AG04450 (cell line): ENCODE measurements at places on chromosomes 6 and 20.

GRCh38 chr20:62087227-62087626 lies 21.5 kb upstream of the TAF4 start:
- no peak for DNase-seq

GRCh38 chr20:11266571-11266970 lies 592.8 kb upstream of the JAG1 start:
- no peak for DNase-seq

- no peak for DNase-seq
These were observed 76.7 kb upstream of the SSTR4 start for GRCh38 chr20:22958390-22958789.

DNA sequence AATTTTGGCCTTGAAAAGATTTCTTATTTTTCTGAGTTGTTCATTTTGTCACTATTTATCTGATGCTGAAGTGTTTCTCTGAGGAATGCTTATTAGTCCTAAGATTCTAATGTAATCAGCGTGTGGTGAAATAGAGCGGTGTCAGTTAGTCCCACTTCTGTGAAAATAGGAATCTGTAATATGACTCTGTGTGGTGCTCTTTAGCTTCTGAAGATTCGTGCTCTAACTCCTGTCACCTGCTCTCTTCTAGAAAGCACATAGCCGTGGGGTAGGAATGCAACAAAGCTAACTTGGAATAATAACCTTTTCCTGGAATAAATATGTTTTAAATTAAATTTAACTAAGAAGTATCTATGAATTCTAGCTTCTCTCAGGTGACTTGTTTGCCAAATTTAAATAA lies 90.4 kb downstream of the BCKDHB start:
- DNase-seq: no peak

- no peak for DNase-seq
These were observed 47.4 kb downstream of the MAP7 start for GRCh38 chr6:136502786-136503185.

DNA sequence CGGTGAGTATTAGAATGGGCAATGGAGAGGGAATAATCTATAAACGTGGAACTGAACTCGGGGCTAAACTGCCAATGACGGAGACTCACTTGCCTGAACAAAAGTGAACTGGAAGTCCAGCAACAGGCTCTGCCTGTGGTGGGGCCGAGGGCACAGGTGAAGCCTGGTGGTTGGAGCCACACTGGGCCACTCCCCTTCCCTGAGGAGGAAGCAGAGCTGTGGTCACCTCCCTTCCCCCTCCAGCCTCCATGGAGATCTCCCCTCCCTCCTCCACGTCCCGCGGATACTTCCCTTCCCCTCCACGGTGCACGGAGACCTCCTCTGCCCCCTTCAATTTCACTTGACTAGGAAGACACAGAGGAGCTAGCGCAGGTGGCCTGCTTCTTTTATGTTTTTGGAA lies 14.7 kb upstream of the DSP start:
- DNase-seq: no peak

GRCh38 chr6:114334237-114334636 lies 8.6 kb downstream of the HS3ST5 start:
- no peak for DNase-seq

DNA sequence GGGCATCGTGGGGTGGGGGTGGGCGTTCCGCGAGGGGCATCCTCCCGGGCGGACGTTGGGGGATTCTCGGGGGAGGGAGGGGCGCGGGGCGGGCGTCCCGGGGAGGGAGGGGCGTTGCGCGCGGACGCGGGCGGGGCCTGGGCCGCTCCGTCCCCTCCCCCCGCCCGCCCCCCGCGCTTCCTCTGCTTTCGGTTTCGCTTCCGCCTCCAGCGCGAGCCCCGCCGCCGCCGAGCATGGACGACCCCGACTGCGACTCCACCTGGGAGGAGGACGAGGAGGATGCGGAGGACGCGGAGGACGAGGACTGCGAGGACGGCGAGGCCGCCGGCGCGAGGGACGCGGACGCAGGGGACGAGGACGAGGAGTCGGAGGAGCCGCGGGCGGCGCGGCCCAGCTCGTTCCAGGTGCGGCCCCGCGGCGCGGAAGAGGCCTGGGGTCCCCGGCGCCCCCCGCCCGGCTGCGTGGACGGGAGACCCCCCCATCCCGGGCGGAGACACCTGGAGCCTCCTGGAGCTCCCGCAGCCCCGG lies at the start of gene OGFR:
TSS of gene OGFR (plus strand) at position 209 of the 528 bp plus-strand sequence. CDS start at position 234, 25 bp downstream.
- DNase-seq: no peak

- DNase-seq: no peak
These were observed 49.1 kb downstream of the AKAP12 start for GRCh38 chr6:151288712-151289398.

- DNase-seq: no peak
These were observed 200.5 kb upstream of the CDYL start for GRCh38 chr6:4575714-4576113.

- DNase-seq: no peak
These were observed 1.1 kb upstream of the TRAM2 start for GRCh38 chr6:52577778-52578463.

DNA sequence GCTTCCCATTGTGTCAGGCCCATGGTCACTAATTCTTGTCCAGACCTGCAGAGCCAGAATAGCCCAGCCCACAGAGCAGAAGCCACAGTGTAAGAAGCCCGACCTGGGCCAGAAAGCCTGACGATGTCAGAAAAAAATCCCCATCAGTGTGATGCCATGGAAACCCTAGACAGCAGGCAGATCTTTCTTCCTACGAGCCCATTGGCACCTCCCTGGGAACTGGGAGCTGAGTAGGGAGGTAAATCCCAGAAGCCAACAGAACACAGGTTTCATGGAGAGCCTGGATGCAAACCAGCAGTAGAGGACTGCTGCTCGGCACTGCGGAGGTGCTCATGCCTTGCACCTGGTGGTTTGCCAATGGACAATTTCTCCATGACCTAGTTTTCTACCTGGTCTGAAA lies 82.2 kb upstream of the SLC22A16 start:
- no peak for DNase-seq

DNA sequence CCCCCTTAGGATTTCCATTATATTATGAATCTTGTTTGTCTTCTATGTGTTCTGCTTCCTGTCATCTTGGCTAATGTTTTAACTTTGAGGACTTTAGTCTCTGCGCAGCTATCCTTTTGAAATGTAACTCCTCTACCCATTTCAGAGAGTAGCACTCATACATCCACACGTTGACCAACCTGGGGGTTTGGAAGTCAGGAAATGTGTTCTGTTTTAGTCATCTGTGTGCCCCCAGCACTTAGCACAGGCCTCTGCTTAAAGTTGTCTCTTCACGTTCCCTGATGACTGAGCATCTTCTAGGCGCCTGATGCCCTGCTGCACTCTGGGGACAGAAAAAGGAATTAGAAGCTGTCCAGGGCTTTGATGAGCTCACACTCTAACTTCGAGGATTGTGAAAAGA lies 47.9 kb downstream of the HMGN3 start:
- no peak for DNase-seq

DNA sequence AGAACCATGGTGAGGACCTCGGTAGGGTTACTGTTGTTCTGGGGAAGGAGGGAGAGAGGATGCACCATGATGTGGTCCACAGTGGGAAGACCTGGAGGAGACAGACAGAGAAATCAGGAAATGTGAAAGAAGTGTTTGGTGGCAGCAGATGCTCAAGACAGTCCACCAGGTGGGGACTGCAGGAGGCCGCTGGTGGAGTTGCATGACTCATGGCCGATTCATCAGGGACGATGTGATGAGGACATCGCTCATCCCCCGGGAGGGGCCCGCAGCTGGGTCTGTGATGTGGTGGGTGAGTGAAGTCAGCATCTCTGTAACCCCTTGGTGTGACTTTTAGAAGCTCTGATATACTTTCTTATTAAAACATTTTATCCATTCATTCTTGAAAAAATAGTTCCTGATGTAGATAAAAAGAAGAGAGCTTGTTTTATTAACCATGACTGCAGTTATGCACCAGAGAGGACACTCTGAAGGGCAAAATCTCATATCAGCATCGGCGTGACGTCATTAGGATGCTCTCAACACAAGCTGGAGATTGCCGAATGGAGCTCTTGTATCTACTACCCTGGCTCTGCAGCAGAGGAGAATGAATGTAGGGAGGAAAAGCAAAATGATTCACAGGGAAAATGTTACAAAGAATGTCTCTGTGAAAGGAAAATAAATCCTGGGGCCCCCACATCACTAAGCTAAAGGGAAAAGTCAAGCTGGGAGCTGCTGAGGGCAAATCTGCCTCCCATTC lies 71.2 kb downstream of the RAMACL start:
- DNase-seq: peak; percentile 61

DNA sequence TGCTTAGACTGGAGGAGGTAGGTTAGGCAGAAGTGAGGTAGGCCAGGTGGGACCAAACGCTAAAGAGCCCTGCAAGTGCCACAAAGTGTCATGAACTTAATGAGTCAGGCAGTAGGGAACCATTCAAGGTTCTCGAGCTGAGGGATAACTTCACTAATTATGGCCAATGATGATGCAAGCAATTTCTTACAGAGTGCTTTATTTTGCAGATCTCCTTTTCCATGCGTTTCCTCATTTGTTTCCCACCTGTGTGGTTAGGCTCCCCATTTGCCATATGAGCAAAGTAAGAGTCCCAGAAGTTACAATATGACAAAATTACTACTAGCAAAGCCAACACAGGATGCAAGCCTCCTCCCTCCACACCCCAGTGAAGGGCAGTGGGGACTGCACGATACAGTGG lies 36.5 kb upstream of the PSMF1 start:
- no peak for DNase-seq

- peak; percentile 73 for DNase-seq
These were observed 7.6 kb upstream of the RNF114 start for GRCh38 chr20:49928411-49929141.

- DNase-seq: no peak
These were observed 24.7 kb downstream of the EDN3 start for GRCh38 chr20:59325142-59325523.

DNA sequence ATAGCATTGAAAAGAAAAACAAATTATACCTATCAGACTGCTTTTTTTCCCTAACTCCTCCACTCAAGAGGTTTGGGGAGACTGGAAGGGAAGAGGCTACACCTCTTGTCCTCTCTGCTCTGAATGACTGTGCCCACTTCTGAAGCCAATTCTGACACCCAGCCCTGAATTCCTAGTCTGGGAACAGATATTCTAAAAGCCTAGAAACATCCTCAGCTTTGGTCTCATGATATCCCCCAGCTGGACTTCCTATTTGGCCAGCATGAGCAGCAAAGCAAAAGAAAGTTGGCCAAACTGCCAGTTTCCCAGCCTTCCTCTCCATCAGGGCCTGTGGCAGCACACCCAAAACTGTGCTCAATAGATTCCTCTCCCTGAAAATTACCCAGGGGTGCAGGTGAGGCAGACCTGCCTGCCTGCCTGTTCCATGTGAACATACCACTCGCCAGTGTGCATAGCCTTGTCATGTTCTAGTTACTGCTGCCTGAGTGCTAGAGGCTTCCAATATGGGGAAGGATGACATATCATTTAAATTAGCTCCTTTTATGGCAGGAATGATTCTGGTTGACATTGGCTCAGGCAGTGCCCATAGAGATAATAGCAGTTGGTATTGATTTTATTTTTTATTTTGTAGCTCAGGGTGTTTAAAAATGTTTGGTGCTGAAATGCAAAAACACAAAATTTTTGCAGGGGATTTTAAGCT lies 152.1 kb upstream of the RIN2 start:
- DNase-seq: no peak

DNA sequence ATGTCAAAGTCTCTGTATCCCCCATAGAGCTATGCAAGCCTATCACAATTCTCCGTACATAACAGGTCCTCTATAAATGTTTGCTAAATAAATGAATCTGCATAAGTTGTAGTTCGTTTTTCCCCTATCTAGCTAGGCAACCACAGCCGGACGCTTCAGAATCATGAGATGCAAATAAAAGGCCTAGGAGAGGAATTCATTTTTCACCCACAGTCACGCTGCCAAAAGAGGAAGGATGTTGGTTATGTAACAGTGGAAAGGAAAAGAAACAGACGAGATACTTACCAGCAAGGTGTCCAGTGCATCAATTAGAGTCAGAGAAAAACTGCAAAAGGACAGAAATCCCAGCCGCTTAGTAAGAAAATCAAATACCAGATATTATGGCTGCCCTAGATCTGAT lies 2.4 kb downstream of the EDEM2 start:
- no peak for DNase-seq

- DNase-seq: no peak
These were observed 5.5 kb upstream of the ATRN start for GRCh38 chr20:3465301-3465700.

DNA sequence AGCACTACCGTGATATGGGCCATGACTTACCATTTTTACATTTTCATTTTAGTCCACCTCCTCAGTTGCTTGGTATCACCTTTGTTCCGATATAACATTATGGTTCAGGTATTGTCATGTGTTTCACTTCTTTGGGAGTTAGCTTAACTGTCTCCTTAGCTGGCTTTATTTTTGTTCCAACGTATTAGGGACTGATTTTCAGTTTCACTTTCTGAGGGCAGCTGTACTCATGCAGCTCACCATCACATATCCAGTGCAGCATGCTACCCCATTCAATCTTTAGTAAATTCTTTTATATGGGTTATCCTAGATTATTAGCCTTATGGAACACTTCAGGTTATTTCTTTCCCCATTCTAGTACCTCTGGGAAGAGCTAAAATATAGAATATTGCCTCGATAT lies 362.2 kb upstream of the IRAK1BP1 start:
- DNase-seq: no peak

DNA sequence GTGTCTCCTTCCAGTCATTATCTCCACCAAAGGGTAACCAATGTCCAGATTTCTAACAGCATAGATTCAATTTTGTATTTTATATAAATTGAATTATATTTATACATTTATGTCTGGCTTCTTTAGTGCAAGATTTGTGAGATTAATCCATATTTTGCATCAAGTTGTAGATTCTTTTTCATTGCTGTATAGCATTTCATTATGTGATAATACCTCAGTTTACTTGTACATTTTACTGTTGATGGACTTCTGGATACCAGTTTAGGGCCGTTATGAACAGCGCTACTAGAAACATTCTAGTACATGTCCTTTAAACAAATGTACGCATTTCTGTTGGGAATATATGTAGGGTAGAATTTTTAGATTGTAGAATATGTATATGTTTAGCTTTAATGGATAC lies 6.2 kb downstream of the BLTP3A start:
- DNase-seq: no peak

- DNase-seq: no peak
These were observed 97.1 kb upstream of the PLCB4 start for GRCh38 chr20:8971669-8972316.

GRCh38 chr20:51860111-51860882 lies 58.0 kb upstream of the SALL4 start:
- peak; percentile 1 for DNase-seq

DNA sequence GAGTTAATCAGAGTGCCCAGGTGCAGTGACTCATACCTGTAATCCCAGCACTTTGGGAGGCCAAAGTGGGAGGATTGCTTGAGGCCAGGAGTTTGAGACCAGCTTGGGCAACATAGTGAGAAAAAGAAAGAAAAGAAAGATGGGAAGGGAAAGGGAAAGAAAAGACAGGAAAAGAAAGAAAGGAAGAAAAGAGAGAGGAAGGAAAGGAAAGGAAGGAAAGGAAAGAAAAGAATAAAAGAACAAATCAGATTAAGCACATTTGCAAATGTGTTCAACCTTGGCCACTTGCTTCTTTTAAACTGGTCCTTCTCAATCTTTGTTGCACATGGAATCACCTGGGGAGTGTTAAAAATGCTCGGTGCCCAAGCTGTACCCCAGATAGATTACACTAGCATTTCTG lies 28.0 kb downstream of the NR2E1 start:
- DNase-seq: no peak
